ENCODE measurements at places on chromosomes 7 and 10.

GRCh38 chr10:70054902-70055301 lies 2.3 kb downstream of the MACROH2A2 start:
- peak; percentile 11 for DNase-seq

- DNase-seq, result no peak
Measured at GRCh38 chr7:1691601-1692514, 21.8 kb downstream of the ELFN1 start.

GRCh38 chr10:33271969-33272583 lies 62.4 kb downstream of the NRP1 start:
- DNase-seq, result peak; percentile 81

- peak; percentile 51 for DNase-seq
Measured at GRCh38 chr10:79066411-79067240, 2.1 kb upstream of the ZMIZ1 start.

DNA sequence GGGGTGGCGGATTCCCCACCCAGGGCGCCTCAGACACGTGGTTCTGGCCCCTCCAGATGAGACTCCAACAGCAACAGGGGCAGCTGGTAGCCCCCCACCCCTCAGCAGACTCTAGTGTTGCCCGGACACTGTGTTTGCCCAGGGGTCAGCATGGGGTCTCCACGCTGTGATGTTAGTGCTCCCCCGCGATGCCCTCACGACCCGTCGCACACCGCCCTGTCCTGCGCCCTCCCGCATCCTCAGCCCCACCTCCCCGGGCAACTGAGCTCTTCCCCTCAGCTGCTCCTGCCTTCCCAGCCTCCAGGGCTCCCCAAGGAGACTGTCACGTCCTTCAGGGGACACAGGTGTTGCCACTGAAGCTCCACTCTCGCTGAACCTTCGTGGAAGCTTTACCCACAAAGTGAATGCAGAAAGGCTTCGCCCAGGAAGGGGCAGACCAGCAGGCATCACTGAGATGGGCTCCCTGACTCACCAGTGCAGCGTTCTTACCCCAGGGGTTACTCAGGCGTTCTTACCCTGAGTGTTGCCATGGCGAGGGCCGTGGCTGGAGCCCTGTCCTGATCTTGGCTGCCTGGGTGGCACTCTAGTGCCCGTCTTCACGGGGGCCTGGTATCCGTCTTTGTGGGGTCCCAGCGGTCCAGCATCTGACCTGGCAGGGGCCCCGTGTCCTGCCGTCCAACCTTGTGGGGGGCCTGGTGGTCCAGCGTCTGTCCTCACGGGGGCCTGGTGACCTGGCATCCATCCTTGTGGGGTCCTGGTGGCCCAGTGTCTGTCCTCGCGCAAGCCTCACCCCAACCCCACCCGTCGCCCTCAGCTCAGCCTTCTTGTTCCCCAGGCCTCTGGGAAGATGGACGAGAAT lies 14.6 kb downstream of the DPYSL4 start:
- no peak for DNase-seq

DNA sequence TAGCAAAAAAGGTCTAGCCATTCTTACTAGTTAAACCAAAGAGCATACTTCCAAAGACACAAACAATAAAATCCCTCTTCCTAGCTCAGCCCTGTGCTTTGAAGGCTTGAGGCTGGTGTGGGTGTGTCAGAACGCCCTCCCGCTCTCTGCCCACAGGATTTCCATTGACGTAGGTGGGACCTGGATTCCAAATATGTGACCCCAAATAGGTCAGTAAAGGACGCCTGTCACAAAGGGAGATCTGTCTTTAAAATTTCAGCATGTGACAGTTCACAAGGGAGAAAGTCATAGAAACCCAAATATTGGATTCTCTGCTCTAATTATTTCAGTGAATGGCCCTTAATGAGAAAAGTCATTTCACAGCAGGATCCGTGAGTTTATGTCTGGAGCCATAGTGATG lies 39.9 kb upstream of the LYZL1 start:
- no peak for DNase-seq

GRCh38 chr7:124246262-124246863 lies 213.5 kb upstream of the TMEM229A start:
- no peak for DNase-seq

- DNase-seq, result peak; percentile 75
Measured at GRCh38 chr10:113073549-113074189, 123.6 kb downstream of the TCF7L2 start.

DNA sequence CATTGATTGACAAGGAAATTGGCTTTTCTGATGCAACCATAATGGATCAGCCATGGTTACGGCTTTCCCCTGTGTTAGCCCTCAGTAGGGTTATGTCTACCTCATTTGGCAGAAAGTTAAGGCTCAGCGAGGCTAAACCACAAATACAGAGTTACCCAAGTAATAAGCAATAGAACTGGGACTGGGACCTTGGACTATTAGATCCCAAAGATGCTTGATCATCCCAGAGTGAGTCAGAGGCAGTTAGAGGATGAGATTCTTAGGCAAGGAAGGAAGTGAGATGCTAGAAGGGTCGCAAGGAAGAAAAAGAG lies 401.4 kb downstream of the TNS3 start:
- DNase-seq, result no peak

GRCh38 chr10:14456218-14456869 lies 125.6 kb upstream of the FRMD4A start:
- DNase-seq, result no peak

GRCh38 chr10:116300542-116300941 lies 23.7 kb upstream of the CCDC172 start:
- DNase-seq, result no peak
